ENCODE measurements at places on chromosomes 11 and 22.

DNA sequence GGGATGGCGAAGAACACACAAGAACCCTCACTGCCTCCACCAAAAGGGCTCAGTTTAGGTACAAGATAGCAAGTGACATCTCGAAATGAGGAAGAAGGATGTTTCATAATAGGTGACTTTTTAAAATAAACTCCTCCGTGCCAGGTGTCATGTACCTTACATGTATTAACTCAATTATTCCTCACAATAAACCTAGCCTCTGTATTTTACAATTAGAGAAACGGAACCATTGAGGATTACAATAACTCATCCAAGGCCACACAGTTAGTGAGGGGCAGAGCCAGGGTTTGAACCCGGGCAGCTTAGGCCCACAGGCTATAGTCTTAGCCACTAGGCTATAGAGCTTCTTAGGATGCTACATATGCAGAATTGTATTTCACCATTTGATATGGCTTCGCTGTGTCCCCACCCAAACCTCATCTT, 965 bp upstream of the PAMR1 start:
- DNase-seq, result no peak

- DNase-seq, result no peak
Observed at GRCh38 chr11:19394525-19395016, 153.8 kb upstream of the E2F8 start.

GRCh38 chr11:32809313-32809712, 14.9 kb upstream of the CCDC73 start:
- peak; percentile 62 for DNase-seq

- peak; percentile 72 for DNase-seq
Observed at GRCh38 chr22:38314933-38315822, 2.1 kb downstream of the CSNK1E start.

DNA sequence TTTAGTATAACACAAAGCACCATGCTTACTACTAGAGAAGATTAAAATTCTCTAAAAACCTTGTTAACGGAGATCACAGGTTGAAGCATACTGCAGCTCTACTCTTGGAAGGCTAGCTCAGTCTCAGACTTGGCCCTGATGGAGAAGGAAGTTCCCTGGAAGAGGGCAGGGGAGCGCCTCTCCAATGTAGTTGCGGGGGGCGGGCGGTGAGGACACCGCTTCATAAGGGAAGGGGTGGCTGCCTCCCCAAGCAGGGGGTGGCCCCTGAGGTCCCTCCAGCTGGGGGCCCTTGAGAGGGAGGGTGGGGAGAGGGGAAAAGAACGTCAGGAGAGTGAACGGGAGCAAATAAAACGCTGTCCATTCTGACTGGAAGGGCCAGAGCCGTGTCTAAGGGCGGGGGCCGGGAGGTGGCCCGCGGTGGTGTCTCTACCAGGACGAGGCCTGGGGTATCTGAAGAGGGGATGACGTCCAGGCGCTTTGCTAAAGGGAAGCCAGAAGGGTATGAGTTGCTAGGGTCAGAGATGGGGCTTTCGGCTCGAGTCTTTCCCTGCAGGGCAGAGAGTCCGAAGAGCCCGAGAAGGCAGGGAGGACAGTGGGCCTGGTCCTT, 553 bp upstream of the USP47 start:
- no peak for DNase-seq

GRCh38 chr22:37244114-37244921, at the start of gene RAC2:
Gene RAC2 (minus strand): TSS chr22:37244269. CDS start chr22:37244148, 121 bp downstream.
- DNase-seq, result no peak

DNA sequence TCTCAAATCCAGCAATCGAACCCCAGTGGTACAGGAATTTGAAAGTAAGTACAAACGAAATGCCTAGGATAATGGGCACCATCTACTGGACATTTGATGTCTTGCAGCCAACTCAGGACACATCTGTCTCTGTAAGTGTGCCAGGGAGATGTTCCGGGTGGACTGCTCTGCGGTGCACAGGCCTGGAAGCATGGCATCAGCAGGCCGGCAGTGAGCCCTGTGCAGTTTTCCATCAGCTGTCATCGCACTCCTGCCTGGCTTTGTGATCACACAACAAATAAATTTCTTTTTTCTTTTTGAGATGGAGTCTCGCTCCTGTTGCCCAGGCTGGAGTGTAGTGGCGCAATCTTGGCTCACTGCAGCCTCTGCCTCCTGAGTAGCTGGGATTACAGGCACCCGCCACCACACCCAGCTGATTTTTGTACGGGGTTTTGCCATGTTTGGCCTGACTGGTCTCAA, 71.0 kb downstream of the JAM3 start:
- DNase-seq, result peak; percentile 79

GRCh38 chr11:18684267-18684666, 14.3 kb upstream of the TMEM86A start:
- no peak for DNase-seq

GRCh38 chr11:110092515-110093406, at the start of gene ZC3H12C:
Gene ZC3H12C (plus strand): TSS chr11:110093392. CDS start chr11:110093412, 20 bp downstream.
- DNase-seq, result peak; percentile 88
